ENCODE measurements at places on chromosomes 7 and 10. TPM values are rescaled to one million over a fixed set of nuclear protein-coding genes. Genes with fewer than 3 reads are reported as not detected.

DNA sequence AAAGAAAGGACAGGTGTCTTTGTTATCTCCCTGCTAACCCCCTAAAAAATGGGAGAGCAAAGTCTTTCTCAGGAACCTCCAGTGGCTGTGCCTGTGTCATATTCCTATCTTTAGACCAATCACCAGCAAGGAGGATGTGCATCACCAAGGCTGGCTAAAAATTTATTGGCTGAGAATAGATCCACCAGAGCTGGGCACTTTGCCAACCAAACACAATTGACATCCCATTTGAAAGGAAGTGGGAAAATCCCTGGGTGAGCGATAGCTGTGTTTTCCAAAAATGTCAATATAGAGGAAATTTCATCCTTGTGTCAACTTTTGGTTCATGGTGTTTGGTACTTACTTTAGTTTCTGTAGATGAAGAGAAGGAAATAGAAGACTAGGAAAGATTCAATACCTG is 13.1 kb upstream of the GPR141 start:
- peak overlapping the region; percentile 41 for H3K27ac ChIP-seq
- H3K36me3 ChIP-seq, result no peaks in the 10 kb centered on the region
- peaks cover 3% of the 10 kb centered on the region for H3K27me3 ChIP-seq

- no peak overlapping the region for H3K27ac ChIP-seq
- H3K4me3 ChIP-seq, result no peak overlapping the region
- no peaks in the 10 kb centered on the region for H3K36me3 ChIP-seq
Observed at GRCh38 chr7:97623333-97623732, 108.6 kb upstream of the TAC1 start.

- no peaks in the 10 kb centered on the region for H3K36me3 ChIP-seq
- no peaks in the 10 kb centered on the region for H3K4me1 ChIP-seq
- no peak overlapping the region for H3K27ac ChIP-seq
- no peak overlapping the region for H3K4me3 ChIP-seq
Observed at GRCh38 chr7:75847707-75848106, 31.1 kb upstream of the RHBDD2 start.

- no peaks in the 10 kb centered on the region for H3K4me1 ChIP-seq
- no peaks in the 10 kb centered on the region for H3K27me3 ChIP-seq
- H3K27ac ChIP-seq, result no peak overlapping the region
- DNase-seq, result no peak
- no peaks in the 10 kb centered on the region for H3K36me3 ChIP-seq
Observed at GRCh38 chr10:105950410-105950809, 1214.1 kb downstream of the SORCS1 start.

The JAZF1 gene
- 40.2 TPM for polyA plus RNA-seq
